ENCODE measurements at places on chromosomes 2 and 18.

DNA sequence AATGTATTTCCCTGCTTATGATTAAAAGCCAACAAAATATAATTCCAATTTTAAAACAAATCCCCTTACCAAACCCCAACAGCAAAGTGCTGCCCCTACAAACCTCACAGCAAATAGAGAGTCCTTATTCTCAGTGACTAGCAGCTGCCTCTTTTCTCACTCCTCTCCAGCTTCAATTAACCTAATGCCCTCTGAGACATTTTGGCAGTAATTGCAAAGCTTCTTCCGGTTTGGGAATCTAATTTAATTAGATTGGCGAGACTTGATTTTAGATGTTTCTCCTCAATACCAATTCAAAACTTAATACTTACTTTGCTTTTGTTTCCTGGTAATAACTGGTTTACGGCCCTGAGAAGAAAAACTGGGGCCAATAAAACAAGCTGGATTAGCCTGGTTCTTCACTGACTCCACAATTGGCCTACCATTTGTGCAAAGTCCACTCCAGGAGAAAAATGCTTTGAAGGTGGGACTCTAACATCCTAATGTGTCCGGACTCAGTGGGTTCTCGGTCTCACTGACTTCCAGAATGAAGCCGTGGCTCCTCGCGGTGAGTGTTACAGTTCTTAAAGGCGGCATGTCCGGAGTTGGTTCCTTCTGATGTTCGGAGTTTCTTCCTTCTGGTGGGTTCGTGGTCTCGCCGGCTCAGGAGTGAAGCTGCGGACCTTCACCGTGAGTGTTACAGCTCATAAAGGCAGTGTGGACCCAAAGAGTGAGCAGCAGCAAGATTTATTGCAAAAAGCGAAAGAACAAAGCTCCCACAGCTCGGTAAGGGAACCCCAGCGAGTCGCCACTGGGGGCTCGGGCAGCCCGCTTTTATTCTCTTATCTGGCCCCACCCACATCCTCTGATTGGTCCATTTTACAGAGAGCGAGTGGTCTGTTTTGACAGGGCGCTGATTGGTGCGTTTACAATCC lies 52.8 kb downstream of the SLC35F5 start:
- no peak for DNase-seq

GRCh38 chr2:43280994-43281393 lies 54.6 kb upstream of the ZFP36L2 start:
- no peak for DNase-seq

- no peak for DNase-seq
Measured at GRCh38 chr2:102788885-102789260, 27.0 kb downstream of the TMEM182 start.

DNA sequence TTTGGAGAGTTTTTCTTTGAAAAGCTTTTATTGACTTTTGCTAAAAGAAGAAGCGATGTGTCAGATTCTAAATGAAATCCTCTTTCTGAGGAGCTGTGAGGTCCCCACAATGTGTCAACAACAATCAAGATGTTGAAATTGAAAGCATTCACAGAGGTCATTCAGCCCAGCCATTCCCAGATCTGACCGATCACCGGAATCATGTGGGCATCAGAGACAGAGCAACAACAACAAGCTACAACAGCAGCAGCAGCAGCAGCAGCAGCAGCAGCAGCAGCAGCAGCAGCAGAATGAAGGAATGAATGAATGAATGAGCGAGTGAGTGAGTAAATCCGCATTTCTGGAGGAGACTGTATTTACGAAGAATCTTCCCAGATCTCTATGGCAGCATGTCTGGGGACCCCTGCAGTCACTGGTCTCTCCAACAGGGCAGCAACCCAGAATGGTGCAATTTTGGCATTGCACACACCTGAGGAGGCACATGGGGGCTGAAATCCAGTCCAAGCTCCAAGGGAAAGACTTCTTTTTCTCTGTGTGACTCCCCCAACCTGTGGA lies 299.0 kb downstream of the MYCN start:
- DNase-seq, result no peak

- no peak for DNase-seq
Measured at GRCh38 chr2:16023506-16024360, 83.4 kb downstream of the MYCN start.

DNA sequence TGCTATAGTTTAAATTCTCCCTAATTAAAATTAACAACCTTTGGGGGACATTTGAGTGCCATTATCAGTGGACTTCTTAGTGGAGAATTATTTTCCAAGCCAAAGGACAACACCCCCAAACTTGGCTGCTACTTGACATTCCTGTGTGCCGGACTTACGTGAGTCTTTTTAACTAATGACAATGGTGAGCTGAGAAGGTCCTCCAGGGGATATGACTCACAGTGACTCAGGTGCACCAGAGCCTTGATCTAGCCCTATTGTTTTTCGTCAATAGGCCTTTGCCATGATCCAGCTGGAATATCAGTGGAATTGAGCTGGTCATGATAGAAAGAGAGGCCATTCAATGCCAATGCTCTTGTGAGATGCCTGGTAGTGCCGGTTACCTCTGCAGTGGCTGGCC lies 118.1 kb upstream of the CXCR4 start:
- no peak for DNase-seq

- no peak for DNase-seq
Measured at GRCh38 chr2:118535818-118536212, 311.6 kb downstream of the EN1 start.

DNA sequence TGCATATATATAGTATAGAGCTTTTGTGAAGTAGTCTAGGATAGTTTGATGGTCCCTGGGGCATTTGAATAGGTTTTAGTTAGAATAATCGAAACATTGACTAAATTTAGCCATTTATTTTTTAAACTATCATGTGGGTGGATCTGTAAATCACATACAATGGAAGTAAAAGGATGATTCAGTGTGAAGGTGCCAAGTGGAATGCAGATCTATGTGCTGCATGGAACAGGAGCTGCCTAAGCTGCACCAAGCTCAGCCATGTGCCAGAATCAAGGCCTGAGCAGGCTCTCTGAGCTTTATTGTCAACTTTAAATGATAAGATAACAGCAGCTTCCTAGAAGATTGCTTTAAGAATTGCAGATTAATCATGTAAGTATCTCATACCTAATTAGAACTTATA lies 1996.2 kb upstream of the PIK3C3 start:
- DNase-seq, result no peak

- no peak for DNase-seq
Measured at GRCh38 chr2:120134263-120134662, 88.9 kb downstream of the TMEM185B start.

DNA sequence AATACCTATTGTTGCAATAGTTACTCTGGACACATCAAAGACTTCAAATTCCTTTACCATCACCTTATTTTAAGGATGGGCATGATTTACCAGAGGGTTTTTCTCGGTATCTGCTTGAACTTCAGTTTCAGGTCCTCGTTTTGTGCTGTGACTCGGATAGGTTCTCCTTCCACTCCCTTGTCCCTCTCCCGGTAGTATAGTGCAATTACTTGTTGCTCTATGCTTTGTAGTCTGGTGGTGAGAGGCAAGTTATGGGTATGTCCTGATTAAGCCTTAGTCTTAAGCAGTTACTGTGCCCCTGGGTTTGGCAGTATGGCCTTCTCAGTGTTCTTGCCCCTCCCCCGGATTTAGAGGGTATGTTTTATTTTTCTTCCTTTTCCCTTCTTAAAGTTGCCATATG lies 96.6 kb downstream of the RHBDD1 start:
- no peak for DNase-seq

- DNase-seq, result no peak
Measured at GRCh38 chr18:70276416-70277191, 12.2 kb upstream of the SOCS6 start.

Data from omental fat pad (tissue), 4 donors.